SJSA1 (cell line): ENCODE measurements at places on chromosomes 13 and 19.

DNA sequence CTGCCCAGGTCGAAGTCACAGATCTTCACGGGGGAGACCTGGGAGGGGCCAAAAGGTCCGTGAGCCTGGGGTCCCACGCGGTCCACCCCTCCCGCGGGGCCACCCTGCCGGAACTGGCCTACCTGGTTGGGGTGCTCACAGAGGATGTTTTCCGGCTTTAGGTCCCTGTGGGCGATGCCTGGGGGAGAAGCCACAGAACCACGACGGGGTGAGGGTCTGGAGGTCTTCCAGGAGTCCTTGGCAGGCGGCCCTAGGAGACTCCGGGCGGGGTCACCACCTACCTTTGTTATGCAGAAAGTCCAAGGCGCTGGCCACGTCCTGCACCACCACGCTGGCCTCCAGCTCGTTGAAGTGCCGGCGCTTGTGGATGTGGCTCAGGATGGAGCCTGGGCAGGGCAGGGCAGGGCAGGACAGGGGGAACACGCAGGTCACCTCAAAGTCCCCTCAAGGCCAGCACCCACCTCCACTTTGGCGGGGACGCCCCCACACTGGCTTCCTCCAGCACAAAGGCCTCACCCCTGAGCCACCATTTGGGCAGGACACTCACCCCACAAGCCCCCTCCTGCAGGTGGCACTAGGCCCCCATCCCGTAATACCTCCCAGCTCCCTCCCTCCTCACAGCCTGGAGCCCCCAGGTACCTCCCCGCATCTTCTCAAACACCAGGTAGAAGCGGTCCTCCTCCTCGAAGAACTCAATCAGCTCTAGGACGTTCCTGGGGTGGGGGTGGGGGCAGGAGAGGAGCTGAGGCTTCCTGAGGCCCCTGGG is 8.4 kb downstream of the MKNK2 start:
- H3K4me1 ChIP-seq, result peaks cover 13% of the 10 kb centered on the region

GRCh38 chr19:7067716-7068115 is 1.8 kb upstream of the ZNF557 start:
- peaks cover 7% of the 10 kb centered on the region; the same call in 1 of the 2 replicates for H3K4me1 ChIP-seq
- H3K27me3 ChIP-seq, result no peaks in the 10 kb centered on the region
- H3K4me3 ChIP-seq, result no peak overlapping the region
- no peak overlapping the region for H3K27ac ChIP-seq
- H3K36me3 ChIP-seq, result peaks cover 28% of the 10 kb centered on the region

GRCh38 chr13:46831588-46832194 is 34.7 kb upstream of the ESD start:
- DNase-seq, result peak; percentile 9
- H3K27ac ChIP-seq, result no peak overlapping the region
- 0 out of 2 replicates have a peak, but pooled peaks cover 3% of the 10 kb centered on the region for H3K27me3 ChIP-seq
- no peaks in the 10 kb centered on the region for H3K4me1 ChIP-seq
- no peak overlapping the region for H3K4me3 ChIP-seq

DNA sequence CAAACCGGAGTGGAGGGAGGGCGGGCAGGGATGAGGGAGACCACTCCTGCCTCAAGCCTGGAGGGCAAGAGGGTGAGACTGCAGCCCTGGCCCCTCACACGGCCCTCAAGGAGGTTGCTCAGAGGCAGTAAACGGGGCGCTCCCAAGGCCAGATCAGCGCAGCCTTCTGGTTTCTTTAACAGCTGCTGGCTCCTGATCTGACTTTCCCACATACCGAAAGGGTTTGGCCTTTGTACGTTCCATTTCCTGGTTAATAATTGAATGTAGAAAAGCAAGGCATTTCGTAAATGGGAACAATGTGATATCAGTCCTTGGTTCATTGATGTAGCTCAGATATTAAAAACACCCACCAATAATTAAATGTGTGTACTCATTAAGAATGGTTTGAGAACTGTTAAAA is 71.5 kb downstream of the GGACT start:
- DNase-seq, result no peak
- H3K27ac ChIP-seq, result no peak overlapping the region
- H3K4me3 ChIP-seq, result no peak overlapping the region
- no peaks in the 10 kb centered on the region for H3K27me3 ChIP-seq
- no peaks in the 10 kb centered on the region for H3K36me3 ChIP-seq

GRCh38 chr13:33284916-33285315 is 639 bp downstream of the STARD13 start:
- no peak for DNase-seq
- H3K36me3 ChIP-seq, result peaks cover 16% of the 10 kb centered on the region
- peaks cover 42% of the 10 kb centered on the region for H3K4me1 ChIP-seq
- peak overlapping the region; percentile 52 for H3K4me3 ChIP-seq
- no peaks in the 10 kb centered on the region for H3K27me3 ChIP-seq

DNA sequence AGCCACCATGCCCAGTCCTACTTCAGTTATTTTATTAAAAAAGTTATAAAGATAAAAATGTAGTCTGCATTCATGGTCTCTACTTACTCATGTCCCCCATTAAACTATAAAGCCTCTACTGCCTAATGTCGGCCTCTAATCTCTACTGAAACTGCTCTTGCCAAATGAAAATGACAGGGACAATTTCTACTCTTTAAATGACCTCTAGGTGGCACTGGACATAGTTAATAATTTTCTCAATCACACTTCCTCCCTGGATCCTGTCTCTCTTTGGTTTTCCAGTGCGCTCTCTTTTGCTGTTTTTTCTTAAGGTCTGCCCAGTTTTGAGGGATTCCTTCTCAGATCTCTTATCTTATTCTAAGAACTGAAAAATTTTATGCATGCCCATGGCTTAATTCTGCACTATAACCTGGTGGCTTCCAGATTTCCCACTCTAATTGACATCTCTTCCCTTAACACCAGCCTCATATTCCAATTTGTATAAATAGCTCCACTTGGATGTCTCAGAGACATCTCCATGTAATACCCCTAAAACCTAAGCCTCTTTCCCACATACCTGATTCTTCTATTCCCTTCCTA is 54.3 kb downstream of the MTMR6 start:
- no peaks in the 10 kb centered on the region for H3K27me3 ChIP-seq
- no peak overlapping the region for H3K4me3 ChIP-seq
- no peak for DNase-seq
- H3K27ac ChIP-seq, result no peak overlapping the region

- no peak for DNase-seq
- H3K4me3 ChIP-seq, result no peak overlapping the region
- no peaks in the 10 kb centered on the region for H3K4me1 ChIP-seq
- H3K27me3 ChIP-seq, result no peaks in the 10 kb centered on the region
- no peak overlapping the region for H3K27ac ChIP-seq
- no peaks in the 10 kb centered on the region for H3K36me3 ChIP-seq
Observed at GRCh38 chr13:59738921-59739320, 424.8 kb downstream of the DIAPH3 start.

GRCh38 chr13:91101381-91101780 is 246.1 kb upstream of the MIR17HG start:
- H3K36me3 ChIP-seq, result no peaks in the 10 kb centered on the region
- no peaks in the 10 kb centered on the region for H3K27me3 ChIP-seq
- H3K27ac ChIP-seq, result no peak overlapping the region
- no peak overlapping the region for H3K4me3 ChIP-seq
- no peaks in the 10 kb centered on the region for H3K4me1 ChIP-seq
- no peak for DNase-seq
